ENCODE measurements at places on chromosomes 7 and 10. TPM values are rescaled to one million over a fixed set of nuclear protein-coding genes. Genes with fewer than 3 reads are reported as not detected.

Gene PDK4
- total RNA-seq, result 1.2 TPM

Gene HHEX
- total RNA-seq, result not detected

Gene TMEM176B
- total RNA-seq, result 0.27 TPM

Gene ARHGEF5
- total RNA-seq, result 11.4 TPM
